ENCODE measurements at places on chromosomes 3 and 15.

- no peak for DNase-seq
Observed at GRCh38 chr15:45121706-45122417, 7.7 kb downstream of the DUOXA2 start.

GRCh38 chr3:61890167-61890566, 328.8 kb downstream of the PTPRG start:
- no peak for DNase-seq

DNA sequence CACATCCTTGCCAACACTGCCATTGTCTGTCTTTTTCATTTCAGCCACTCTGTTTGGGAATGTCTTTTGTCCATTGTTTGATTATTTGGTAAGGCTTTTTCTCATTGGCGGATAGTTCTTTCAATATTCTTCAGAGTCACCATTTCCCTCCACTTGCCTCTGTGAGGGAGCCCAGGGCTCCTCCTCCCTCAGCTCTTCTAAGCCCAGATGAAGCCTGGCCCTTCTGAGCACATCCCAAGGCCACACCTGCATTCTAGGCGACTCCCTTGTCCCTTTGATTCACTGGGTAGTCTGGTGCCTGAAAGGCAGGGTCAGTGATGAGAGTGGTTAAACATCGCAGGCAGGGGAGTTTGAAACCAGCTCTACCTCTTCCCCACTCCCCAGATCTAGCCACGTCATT, 12.4 kb upstream of the LTF start:
- no peak for DNase-seq

- no peak for DNase-seq
Observed at GRCh38 chr3:130558366-130558765, 41.4 kb downstream of the COL6A6 start.

DNA sequence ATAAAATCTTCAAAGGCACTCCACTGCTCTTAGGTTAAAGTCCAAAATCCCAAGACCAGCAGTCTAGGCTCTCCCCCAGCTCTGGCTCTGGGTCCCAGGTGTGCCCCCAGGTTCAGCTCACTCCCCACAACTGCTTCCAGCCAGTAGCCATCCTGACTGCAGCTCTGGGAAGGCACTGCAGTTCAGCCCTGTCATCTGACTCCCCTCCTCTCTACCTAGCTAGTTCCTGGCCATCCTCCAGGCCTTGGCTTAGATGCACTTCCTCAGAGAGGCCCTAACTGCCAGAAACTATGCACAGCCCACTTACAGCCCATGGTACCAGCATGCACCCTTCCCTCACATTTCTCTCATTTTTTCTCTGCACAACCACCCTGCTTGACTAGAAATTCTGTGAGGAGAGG, 25.5 kb downstream of the TBC1D2B start:
- DNase-seq: no peak

- no peak for DNase-seq
Observed at GRCh38 chr15:98439523-98439942, 208.8 kb upstream of the IGF1R start.

Data from CD4-positive, alpha-beta T cell treated with Interleukin-21 for 1 hour (primary cell).